ENCODE measurements at places on chromosomes 5 and 9.

GRCh38 chr5:166342402-166342801 lies 1949.0 kb upstream of the WWC1 start:
- DNase-seq: no peak

DNA sequence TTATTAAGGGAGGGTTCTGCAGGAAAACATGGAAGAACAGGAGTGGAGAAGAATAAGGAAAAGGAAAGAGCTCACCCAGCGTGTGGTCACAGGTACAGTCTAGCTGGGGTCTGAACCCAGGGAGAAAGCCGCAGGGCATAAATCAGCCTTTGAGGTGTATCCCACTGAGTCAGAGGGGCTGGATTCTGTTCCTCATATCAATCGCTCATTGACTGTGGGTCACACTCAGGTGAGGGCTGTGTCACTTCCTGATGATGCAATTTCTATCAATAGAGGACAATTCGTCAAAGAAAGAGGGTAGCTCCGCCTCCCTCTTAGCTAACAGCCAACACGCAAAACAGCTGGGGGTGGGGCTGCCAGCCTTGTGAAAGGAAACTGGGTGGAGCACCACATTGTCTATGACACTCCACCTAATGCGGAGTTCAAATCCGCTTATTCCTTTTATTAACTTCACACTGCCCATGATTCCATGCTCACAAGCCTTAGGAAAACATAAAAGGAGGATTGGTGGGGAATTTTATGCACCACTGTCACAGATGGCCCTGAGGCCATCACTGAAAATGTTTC lies 176.2 kb downstream of the ICE1 start:
- no peak for DNase-seq

DNA sequence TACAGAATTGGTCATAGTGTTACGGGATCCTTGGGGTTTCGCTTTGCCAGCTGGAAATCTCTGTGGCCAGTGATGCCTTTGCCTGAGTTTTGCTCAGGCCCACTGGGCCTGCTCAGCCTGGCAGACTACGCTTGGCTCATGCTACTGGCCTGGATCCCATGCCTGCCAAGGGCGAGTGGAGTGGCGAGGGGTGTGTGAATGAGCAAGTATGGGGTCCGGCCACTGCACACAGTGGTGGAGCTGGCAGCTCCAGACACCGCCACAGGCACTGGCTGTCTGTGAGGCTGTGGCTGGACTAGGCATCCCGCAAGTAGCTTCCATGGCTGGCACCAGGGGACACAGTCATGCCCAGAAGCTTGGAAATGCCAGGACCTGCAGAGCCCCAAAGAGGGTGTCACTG lies 240.3 kb downstream of the ARRDC3 start:
- DNase-seq: no peak

GRCh38 chr5:71778678-71779276 lies 59.7 kb downstream of the CARTPT start:
- DNase-seq: no peak

- no peak for DNase-seq
Observed at GRCh38 chr5:168217497-168217896, 73.9 kb upstream of the WWC1 start.

GRCh38 chr5:89309268-89309667 lies 426.3 kb upstream of the MEF2C start:
- DNase-seq: no peak
